A172 (cell line): ENCODE measurements at places on chromosomes 3 and 15. TPM values are rescaled to one million over a fixed set of nuclear protein-coding genes. Genes with fewer than 3 reads are reported as not detected.

Gene HHLA2
- total RNA-seq, result not detected in 2 replicates

DNA sequence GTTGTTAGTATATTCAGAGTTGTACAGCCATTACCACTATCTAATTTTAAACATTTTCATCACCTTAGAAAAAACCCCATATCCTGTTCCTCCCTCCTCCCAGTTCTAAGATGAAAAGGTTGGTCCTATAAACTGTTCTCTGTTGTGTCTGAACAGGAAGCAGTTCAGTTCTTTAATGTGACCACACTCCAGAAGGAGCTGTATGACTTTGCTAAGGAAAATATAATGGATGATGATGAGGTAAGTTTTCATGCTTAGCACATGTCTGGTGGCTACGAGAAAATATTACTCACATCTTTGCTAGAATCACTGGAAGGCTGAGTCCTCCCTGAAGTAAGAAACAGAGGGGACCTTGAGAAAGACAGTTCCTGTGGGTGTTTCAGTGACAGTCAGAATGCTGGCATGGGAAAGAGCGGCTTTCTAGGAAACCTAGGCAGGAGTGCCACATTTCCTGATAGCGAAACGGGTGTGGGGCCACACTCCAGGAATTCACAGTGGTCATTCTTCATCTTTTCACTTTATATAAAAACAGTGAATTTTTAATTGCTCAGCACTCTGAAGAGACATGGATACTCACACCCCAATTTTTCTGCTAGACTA is 20.3 kb downstream of the CRTAP start:
- DNase-seq, result no peak

DNA sequence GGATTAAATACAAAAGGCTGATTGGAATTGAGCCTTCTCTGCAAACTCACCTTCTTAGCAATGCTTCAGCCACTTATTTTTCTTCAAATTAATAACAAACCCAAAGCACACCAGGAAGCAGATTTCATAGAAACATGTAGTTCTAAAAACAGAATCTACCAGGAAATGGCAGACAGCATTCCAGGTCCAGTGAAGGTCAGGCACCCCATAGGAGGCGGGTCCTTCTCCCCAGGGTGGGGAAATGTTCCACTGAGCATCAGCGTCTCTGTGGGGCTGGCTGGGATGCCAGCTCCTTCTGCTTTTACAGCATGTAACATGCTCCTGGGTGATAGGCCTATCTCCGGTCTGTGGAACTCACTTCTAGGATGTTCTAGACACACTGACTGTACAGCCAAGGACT is 49.2 kb downstream of the CTNNB1 start:
- DNase-seq, result no peak

Gene GOLGA8K
- total RNA-seq, result 0.91 TPM in 1 of 2 replicates, not detected in the other

Gene KLHL40
- not detected in 2 replicates for total RNA-seq

DNA sequence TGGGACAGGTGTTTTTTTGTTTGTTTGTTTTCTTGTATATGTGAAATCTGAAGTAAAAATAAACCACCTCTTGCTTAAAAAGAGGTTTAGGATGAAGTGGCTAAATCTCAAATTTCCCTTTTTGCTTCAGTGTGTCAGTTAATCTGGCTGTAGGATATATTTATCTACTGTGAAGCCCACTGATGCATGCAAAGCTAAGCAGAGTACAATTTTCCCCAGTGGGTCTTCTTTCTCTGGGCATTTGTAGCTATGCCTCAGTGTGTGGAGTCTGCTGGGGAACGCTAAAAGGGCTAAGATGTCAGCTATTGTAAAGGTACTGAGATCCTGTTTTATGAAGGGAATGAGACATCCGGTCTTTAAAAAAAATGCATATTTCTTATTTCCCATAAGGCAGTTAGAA is 190.6 kb downstream of the TCF12 start:
- no peak for DNase-seq

Gene SLCO2A1
- 0.24 TPM in 1 of 2 replicates, not detected in the other for total RNA-seq

- no peak for DNase-seq
Measured at GRCh38 chr3:160822936-160823335, 66.9 kb downstream of the PPM1L start.

- no peak for DNase-seq
Measured at GRCh38 chr3:19427422-19428149, 279.3 kb downstream of the KCNH8 start.

- no peak for DNase-seq
Measured at GRCh38 chr3:107633327-107634098, 110.8 kb downstream of the BBX start.

Gene DCBLD2
- total RNA-seq, result 808 and 1,036 TPM in 2 replicates

Gene C3orf85
- not detected in 2 replicates for total RNA-seq

DNA sequence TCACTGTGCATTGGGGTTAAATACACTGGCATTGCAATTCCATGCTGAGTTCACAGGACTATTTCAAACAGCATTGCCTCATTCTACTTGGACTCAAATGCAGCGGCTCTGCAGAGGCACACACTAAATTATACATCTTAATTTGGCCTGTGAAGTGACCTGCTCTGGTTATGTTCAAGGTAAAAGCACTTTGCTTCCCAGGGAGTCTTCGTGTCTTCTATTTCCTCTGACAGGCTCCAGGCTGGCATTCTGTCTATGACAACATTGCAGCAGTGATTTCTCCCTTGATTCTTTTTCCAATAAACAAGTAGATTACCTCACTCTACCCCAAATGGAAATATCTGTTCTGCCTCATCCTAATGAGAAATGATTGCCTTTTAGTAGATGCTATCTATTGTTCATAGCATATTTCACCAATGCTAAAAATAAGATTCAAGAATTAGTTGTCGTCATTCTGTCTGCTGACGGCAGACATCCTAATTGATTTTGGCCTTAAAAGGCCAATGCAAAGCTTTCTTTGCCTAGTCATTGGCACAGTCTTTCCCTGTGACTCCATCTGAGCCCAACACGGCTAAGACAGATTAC is 33.8 kb downstream of the FMN1 start:
- no peak for DNase-seq

DNA sequence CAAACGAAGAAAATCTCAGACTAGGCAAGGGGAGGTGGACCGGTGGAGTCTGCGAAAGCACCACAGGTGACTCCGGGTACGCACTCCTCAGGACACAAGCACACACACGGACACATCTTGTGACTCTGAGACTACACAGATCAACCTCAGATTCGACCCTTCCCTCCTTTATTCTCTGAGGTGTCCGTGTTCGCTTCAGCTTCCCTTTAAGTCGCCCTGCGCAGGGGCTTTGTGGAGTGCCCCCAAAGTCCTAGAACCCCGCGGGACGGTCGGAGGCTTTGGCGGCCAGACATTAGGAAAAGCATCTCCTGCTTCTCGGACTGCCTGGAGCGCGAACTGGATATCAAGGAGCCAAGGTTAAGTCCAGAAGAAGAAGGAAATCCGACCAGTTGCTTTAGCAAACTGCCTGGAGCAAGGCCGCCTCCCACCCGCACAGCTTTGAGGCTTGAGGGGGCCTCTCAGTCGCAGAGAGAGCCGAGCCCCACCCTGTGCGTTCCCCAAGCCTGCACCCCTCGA is 730 bp downstream of the DGKG start:
- DNase-seq, result no peak

GRCh38 chr3:177658354-177658753 is 461.1 kb upstream of the TBL1XR1 start:
- DNase-seq, result no peak

- no peak for DNase-seq
Measured at GRCh38 chr15:56222302-56222701, 21.4 kb downstream of the RFX7 start.

DNA sequence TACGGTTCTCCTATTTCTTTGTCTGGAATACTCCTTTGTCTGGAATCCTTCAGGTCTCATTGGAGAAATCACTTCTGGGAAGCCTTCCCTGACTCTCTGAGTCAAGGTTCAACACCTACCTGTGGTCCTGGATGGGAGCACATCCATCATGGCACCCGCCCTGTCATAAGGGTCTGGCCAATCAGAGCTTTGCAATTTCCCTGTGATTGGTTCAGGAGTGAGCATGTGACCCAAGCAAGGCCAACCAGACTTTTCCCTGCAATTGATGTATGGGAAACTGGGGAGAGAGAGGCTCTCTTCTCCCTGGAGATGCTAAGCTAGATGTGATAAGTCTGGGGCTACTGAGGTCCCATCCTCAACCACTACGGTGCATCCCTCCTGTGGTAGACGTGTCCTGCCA is 8.1 kb downstream of the FAM3D start:
- no peak for DNase-seq

- no peak for DNase-seq
Measured at GRCh38 chr15:44308889-44309288, 20.4 kb downstream of the GOLM2 start.

GRCh38 chr15:64845183-64845611 is 3.5 kb downstream of the PLEKHO2 start:
- DNase-seq, result no peak

- DNase-seq, result peak; percentile 42
Measured at GRCh38 chr15:70281811-70282307, 184.1 kb upstream of the TLE3 start.

Gene CAND2
- 2.0 and 2.8 TPM in 2 replicates for total RNA-seq

Gene EEF1AKMT4
- 7.8 and 8.2 TPM in 2 replicates for total RNA-seq

Gene MUC13
- 0.17 TPM in 1 of 2 replicates, not detected in the other for total RNA-seq

Gene LZTFL1
- total RNA-seq, result 14.9 and 20.3 TPM in 2 replicates

- DNase-seq, result no peak
Measured at GRCh38 chr3:186880406-186880805, 37.9 kb downstream of the ADIPOQ start.

Gene GOLGA8R
- 0.43 and 1.8 TPM in 2 replicates for total RNA-seq

DNA sequence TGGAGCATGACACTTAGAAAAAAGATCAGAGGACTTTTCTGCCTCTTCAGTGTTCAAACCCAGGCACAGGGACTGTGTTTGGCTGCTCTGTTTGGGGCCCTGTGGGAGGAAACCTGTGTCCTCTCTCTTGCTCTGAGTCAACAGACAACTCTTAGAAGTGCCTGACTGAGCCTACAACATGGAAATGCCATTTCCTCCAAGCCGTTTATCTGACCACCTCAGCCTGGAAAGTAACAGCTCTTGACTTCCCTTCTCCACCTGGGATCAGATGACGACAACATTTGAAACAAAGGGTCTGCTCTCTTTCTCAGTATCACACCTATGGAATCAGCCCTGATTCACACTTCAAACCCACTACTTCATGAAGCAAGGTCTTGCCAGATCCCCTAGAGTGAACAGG is 91.3 kb upstream of the CTDSPL start:
- DNase-seq, result no peak

DNA sequence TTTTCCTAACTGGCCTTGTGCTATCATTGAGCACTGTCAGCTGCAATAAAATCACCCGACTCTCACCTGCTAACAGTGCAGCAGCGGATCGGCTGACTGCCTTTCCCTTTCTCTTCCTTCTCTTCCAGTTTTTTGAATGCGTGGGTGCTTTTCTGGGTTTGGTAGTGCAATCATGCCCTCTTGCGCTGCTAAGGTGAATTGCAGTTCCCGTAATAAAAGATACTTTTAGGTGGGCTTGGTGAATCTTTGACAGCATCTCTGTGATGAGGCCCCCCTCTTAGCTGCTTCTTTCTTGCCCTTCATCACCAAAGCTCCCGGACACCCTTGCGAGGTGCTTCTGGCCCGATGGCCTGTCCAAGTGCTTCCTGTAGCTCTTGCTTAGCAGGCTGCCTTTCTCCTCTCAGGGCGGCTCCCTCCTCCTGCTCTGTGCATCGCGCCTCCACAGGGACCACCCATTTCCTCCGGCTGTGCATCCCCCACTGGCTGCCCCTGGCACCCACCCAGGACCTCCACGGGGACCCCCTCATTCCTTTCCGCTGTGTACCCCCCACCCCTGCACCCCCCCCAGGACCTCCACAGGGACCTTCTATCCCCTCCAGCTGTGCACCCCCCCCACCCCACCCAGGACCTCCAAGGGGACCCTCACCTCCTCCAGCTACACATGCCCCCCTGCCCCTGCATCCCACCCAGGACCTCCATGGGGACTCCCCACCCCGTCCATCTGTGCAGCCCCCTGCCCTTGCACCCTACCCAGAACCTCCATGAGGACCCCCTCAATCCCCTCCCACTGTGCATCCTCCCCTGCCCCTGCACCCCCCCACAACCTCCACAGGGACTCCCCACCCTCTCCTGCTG is 50.8 kb upstream of the RPL32 start:
- peak; percentile 56 for DNase-seq

- DNase-seq, result peak; percentile 76
Measured at GRCh38 chr3:130658678-130659077, 88.0 kb downstream of the PIK3R4 start.

Gene ST3GAL6
- total RNA-seq, result 4.0 and 11.1 TPM in 2 replicates

DNA sequence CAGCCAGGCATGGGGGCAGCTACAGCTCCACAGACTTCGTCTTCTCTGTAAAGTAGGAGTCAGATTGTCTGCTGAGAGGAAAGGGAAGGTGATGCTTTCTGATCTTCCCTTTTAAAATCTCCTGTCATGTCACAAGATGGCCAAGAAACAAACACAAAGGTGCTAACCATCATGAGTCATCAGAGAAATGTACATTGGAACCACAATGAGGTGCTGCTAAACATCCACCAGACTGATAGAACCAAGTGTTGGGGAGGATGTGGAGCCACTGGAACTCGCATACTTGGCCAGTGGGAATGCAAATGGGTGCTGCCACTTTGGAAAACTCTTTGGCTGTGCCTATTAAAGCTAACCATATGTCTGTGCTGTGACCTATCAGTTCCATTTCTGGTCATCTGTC is 268.8 kb downstream of the SLCO3A1 start:
- no peak for DNase-seq

DNA sequence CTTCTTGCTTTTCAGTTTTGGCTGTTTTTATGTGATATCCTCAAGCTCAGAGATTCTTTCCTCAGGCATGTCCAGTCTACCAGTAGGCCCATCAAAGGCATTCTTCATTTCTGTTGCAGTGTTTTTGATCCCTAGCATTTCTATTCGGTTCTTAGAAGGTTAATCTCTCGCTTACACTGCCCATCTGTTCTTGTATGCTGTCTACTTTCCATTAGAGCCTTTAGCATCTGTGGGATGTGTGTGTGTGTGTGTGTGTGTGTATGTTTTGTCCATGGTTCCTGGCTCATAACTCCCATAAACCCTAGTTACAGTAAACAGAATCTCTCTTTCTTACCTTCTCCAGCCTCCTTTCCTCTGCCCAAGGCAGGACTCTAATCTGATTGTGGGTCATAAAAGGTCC is 5.1 kb upstream of the SLC22A13 start:
- no peak for DNase-seq

DNA sequence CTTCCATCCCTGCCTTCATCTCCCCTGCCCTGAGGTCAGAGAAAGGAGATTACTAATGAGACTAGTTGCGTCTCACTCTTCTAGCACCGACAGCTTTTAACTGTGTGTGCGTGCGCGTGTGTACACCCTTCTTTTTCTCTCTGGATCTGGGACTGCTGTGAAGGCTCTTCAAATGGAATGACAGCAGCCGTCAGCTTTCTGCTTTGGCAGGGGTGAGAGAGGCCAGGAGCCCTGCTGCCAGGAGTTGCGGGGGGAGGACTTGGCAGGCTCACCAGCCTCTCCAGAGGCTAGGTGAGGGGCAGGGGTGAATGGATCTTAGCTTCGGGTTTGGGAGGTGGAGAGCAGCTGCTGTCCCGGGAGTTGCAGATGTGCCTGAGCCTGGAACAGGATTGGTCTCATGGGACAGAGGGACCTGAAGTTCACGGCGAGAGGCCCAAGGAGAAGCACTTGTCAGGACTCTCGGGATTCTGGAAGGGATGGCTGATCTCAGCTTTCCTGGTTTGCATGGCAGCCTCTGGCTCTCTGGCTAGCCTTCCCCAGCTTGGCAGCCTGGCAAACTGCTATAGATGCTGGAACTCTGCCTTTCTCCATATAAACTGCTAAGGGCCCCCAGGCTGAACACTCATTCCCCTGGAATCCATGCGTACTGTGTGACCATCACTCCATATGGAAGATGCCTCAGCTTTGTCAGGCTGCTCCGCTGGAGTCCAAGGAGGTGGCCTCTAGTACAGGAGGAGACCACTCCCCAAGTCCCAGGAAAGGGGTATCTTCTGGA is 16.6 kb downstream of the TEX264 start:
- DNase-seq, result no peak

GRCh38 chr3:108352176-108352575 is 55.8 kb downstream of the HHLA2 start:
- DNase-seq, result no peak
